ENCODE measurements at places on chromosomes 16 and 17.

DNA sequence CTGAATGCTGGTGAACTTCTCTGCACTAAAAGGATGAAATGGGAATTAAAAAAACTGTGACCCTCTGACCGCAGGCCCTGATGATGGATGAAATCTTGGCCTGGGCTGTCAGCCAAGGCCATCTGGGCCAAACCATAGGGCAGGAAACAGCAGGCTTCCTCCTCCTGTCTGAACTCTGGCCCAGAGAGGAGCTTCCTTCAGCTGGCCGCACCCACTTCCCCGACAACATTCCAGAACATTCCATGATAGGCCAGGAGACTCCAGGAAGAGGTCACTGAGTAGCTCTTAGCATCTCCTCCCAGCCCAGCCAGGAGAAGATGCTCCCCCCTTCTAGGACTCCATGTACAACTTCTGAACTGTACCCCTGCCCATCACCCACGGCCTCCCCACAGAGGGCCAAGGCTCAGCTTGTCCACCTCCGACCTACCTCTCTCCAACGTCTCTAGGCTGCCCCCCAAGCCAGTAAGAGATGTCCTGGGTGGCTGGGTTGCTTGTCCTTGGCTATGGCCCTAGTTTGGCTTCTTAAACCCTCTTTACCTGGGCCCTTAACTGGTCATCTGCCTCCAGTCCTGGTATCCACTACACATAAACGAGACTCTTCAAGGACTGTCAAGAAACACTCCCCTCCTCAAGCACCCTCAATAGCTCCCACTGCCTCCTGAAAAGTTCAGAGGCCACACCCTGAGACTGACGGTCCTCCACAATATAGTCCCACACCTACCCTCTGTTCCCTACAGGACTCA lies 1.7 kb downstream of the RPH3AL start:
- DNase-seq = peak; percentile 92

DNA sequence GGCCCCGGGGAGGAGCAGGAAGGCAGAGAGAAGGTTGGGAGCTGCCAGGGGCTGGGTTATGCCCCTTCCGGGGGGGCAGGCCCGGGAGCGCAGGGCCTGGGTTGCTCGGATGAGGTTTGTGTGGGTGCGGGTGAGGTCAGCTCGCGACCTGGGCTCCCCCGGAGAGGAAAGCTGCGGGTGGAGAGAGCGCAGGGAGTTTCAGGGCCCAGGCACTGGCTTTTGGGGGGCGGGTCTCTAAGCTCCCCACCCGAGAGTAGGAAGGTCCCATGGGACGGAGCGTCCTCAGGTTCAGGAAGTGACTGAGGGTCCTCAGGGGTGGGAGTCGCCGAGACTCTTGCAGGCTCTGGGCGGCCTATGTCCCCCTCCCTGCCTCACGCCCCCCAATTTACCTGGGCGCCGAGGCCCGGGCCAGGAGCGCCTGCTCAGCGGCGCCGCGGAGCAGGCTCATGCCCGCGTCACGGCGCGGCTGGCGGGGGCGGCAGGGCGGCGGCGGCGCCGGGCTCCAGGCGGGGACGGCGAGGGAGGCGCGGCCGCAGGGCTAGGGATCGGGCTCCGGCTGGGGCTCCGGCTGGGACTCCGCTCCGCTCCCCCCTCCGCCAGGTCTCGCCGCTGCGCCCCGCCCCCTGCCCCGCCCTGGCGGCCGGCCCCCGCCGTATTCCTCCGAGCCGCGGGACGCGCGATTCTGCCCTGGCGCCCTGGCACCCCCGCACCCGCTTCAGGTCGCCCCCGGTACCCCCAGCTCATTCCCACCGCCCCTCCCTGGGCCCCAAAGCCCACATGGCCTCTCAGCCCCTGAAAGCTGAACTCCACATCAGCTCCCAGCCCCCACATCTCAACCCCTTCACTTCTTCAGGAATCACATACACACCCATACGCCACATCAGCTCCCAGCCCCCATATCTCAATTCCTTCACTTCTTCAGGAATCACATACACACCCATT lies at the start of gene DOK4:
Gene DOK4 (minus strand): TSS at position 578 of the 942 bp plus-strand sequence. CDS start 6,986 bp downstream, outside the sequence.
- DNase-seq = peak; percentile 36

- DNase-seq = no peak
Measured at GRCh38 chr16:4788489-4788889, 344 bp upstream of the SEPTIN12 start.

GRCh38 chr17:11284811-11285210 lies 43.8 kb downstream of the SHISA6 start:
- no peak for DNase-seq

Data from MV-4-11 (cell line).